ENCODE measurements at places on chromosomes 12 and 14. TPM values are rescaled to one million over a fixed set of nuclear protein-coding genes. Genes with fewer than 3 reads are reported as not detected.
A peak's percentile ranks its signal among the peaks of the same experiment; 100 is the strongest.

- peak; percentile 23 for DNase-seq
Observed at GRCh38 chr12:108495054-108495453, 20.0 kb upstream of the FICD start.

MSRB3 gene
- 41.3 TPM for polyA plus RNA-seq

DNA sequence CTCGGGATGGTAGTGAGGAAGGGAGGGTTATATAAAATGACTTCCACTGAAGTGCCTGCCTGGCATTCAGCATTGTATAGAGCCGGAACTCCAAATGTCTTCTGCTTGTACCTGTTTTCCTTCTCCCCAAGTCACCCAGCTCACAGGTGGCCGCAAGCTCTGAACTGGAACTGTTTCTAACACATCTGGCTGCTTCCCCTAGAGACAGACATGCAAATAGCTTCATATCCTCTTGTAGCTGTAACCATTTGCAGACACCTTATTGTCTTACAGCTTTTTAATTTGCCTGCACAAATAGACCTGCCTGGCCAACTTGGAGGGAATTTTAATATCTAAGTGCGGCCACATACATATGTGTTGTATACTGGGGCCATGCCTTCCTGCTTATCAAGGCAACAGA lies 126.0 kb downstream of the CHST11 start:
- no peak for DNase-seq

GRCh38 chr14:106511006-106511799 lies 984.8 kb downstream of the TMEM121 start:
- DNase-seq, result no peak

DNA sequence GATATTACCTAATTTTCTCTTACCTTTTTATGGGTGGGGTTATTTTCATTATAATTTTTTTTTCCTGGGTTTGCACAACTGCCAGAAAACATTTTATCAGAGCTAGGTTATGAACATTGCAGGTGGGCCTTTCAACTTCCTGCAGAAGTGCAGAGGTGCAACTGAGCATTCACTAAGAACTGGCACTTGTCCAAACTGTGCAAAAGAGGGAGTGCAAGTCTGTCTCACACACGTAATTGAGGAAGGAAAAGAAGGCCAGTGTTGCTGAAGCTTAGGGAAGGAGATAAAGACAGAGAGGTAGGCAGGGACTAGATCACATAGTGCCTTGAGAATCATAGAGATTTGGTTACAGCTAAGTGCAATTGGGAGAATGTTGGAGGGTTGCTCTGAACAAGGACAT lies 14.1 kb upstream of the AMN1 start:
- no peak for DNase-seq

DNA sequence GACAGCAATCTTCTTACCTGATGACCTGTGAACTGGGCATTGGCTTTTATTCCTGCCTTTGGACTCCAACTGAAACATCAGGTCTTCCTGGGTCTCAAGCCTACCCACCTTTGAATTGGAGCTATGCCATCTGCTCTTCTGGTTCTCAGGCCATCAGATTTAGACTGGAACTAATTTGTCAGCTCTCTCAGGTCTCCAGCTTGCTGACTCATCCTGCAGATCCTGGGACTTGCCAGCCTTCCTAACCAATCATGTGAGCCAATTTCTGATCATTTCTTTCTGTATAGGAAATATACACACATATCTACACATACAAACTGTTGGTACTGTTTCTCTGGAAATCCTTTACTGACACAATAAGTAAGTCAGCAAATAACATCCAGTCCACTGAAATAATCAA lies 65.3 kb upstream of the TSPAN8 start:
- no peak for DNase-seq

GRCh38 chr14:51304438-51304837 lies 64.4 kb downstream of the TMX1 start:
- DNase-seq, result no peak

DNA sequence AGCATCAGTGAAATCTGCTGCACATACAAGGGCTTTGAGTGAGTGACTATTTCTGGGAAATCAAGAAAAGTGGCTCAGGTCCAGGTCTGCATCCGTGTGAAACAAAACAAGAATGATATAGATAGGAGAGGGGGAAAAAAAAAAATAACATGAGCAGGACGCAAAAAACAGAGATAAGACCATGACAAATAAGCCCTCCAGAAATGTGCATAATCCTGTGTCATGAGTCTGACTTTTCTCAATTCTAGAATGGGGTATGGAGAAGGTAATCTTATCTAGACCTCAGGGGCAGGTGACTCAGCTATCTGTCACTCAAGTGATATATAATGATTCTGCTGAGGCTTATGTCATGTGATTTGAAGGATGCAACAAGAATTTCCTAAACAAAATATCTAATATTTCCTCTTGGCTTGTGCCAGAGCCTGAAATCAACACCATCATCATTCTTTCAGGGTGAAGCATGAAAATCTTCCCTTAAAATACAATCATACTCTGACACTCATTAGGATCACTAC lies 250.0 kb downstream of the PHLDA1 start:
- no peak for DNase-seq

SLCO1B1 gene
- polyA plus RNA-seq, result not detected

All from hindlimb muscle (tissue), 1 donor.